Epithelial cell of alveolus of lung (primary cell): ENCODE measurements at places on chromosomes 2 and 18. TPM values are rescaled to one million over a fixed set of nuclear protein-coding genes. Genes with fewer than 3 reads are reported as not detected.

DNAH6 gene
- under 0.01 and 0.08 TPM in 2 replicates for total RNA-seq

HOXD9 gene
- total RNA-seq: not detected in 2 replicates

PAX8 gene
- 1.0 and 1.9 TPM in 2 replicates for total RNA-seq

PLEKHH2 gene
- 5.2 and 32.3 TPM in 2 replicates for total RNA-seq

ZNF514 gene
- 3.7 and 9.4 TPM in 2 replicates for total RNA-seq

ADCY3 gene
- total RNA-seq: 26.5 and 71.5 TPM in 2 replicates
